ENCODE measurements at places on chromosomes 11 and 22.

DNA sequence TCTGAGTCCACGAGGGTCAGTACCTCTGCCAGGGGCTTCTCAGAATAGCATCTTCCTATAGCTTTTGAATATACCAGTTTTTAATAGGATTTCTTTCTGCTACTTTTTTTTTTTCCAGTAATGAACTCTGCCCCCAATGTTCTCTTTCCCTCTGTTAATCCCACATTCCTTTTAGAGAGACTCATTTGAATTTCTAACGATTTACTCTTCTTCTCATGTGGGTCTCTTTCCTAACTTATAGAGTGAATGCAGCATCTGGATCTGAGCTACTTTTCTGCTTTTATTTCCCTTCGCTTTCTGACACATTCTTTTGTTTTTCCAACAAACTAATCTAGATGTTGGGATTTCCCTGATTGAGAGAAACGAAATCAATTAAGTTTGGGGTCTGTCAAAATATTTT lies 71.4 kb downstream of the INSC start:
- DNase-seq = no peak

DNA sequence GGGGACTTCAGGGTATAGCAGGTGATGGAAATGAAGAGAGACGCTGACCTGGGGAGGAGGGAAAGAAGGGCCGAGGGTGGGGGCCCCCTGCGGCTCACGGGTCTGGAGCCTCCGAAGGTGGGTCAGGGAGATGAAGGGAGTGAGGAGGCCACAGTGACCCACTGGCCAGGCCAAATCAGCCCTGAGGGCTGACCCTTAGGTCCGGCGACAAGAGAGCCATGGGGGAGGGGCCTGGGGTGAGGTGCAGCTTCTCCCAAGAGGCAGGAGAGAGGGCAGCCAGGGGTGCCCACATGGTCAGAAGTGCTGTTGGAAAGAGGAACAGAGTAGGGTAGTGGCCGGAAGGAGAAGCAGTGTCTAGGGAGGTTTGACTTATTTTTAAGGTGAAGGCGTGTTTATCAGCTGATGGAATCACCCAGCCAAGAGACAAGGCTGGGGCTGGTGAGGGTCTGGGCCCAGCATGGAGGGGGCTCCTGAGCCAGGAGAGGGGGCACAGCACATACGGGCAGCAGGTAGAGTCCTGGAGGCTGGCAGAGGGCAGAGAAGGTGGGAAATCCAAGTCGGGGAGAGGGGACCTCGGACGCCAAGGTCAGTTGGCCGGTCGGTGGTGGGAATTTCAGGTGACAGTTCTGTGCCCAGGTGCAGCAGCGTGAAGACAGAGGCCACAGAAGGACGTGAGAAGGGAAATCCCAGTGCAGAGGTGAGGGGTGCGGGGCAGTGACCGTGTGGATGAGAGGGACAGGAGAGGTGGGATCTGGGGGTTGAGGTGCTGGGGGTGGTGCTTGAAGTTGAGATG lies 49.0 kb downstream of the LINC01488 start:
- no peak for DNase-seq

DNA sequence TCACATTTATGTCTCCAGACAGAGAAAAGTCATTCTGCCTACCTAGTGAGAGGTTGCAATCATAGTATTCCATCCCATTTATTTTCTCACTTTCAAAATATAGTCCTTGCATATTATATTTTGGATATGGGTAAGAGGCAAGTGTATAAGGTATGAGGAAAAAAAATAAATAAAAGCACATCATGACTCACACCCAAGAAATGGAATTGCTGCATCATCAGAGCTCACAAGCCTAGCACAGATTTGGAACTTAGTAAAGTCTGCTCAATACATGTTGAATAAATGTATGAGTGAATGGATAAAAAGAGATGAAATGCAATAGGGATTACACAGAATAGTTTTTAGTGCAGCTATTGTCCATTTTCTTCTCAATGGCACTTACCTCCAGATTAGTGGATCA lies 2.5 kb upstream of the OR51G1 start:
- no peak for DNase-seq

- no peak for DNase-seq
Observed at GRCh38 chr11:94129512-94130297, 1.1 kb downstream of the PANX1 start.

GRCh38 chr11:66361502-66361941 lies 10.0 kb downstream of the SLC29A2 start:
- DNase-seq = no peak

DNA sequence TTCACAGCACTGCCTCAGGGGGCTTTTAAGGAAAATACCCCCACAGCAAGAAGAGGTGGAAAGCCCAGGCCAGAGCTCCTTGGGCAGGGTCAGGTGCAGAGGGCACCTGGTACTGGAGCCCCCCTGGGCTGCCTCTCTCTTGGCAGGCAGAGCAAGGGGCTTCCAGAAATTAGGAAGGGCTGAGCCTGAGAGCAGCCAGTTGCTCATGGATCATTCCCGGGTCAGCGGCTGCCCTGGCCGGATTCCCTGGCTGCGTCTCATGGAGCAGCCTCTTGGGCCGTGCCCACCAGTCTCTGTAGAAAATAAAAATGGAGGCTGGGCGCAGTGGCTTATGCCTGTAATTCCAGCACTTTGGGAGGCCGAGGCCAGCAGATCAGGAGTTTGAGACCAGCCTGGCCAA lies 10.3 kb upstream of the OMP start:
- DNase-seq = no peak

GRCh38 chr11:86043765-86044503 lies 24.9 kb downstream of the PICALM start:
- DNase-seq = no peak

DNA sequence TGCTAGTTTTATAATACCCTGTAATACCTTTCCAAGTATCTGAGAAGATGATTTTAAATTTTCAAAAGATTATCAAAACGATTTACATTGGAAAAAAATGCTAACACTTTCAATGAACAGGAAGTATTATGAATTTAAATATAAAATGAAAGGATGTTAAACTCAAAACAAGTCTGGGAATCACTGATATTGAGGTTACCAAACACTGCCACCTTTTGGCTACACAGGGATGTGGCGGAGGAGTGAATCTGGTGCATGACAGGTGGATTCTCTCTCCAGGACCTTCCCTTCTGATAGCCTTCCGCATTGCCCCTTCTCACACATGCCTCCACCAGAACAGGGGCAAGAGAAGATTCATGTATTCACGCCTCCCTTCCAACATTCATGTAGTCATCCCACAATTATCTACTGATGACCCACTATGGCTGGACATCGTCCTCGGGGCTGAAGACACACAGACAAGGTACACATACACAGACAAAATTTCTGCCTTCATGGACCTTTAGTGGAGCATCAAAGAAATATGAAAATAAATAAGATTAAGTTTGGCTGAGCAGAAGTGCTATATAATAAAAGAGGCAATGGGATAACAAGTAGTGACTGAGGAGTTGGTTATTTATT lies 34.7 kb downstream of the ATG16L2 start:
- DNase-seq = peak; percentile 14

- DNase-seq = no peak
Observed at GRCh38 chr11:83813296-83813695, 527.1 kb upstream of the CCDC90B start.

GRCh38 chr11:64890522-64890939 lies 12.1 kb upstream of the EHD1 start:
- DNase-seq = no peak

GRCh38 chr11:129533395-129533794 lies 157.7 kb downstream of the BARX2 start:
- DNase-seq = no peak

DNA sequence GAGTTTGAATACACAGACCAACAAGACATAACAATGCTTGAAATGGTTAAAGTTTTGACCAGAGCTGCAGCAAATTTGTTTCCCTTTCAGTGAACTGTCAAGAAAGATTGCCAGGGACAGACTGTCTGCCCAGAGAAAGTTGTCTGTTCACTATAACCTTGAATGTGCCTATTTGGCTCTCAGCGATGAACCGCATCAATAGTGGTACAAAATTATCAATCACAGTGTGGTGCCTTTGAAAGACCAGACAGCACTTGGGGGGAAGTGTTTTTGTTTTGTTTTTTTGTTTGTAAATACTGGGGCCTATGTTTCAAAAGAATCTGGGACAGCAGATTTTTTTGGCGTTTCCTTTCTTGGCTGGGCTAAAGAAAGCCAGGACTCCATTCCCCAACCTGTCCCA lies 123.1 kb downstream of the CD44 start:
- no peak for DNase-seq

DNA sequence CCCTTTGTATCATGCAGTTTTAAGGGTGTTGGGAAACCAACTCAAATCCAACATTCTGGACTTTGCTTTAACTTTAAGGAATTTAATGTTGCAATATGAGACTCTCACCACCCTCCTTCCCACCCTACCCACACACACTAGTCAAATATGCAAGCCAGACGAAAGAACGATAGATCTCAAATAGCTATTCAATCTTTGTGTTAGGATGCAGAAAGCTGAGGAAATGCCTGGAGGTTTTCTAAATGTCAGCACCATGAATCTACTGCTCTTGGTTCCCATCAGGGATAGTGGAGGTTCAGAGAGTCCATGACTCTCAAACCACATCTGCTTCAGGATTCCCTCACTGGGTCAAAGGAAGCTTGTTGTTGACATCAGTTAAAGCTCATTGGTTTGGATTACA lies 33.7 kb downstream of the EXPH5 start:
- DNase-seq = no peak

DNA sequence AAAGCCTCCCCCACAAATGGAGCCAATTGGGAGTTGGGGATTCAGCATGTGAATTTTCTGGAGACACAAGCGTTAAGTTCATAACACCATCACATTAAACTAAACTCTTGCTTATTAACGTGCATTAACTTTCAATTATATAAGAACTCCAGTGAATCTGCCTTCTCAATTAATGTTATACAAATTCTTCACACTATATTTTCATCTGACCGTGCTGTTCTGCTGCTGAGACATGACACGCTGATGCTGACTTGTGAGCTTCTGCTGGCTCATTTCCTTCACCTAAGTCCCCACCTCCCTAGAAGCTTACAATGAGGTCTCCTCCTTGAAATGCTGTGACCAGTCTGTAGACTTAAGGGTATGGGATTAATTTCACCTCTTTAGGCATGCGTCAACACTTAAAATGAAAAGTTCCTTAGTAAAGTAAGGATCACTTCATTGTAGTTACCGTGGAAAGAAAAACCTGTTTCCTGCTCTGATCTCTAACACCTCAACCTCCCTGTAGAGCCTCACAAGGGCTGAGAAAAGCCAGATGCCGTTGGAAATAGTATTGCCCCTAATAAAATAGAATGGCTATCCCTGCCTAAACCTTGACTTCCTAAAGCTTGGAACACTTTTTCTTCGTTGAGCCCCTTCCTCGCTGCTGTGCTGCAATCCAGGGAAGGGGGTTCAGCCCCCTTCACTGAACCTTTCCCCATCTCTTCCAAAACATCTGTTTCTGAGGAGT lies 2.2 kb downstream of the HBG2 start:
- DNase-seq = no peak

DNA sequence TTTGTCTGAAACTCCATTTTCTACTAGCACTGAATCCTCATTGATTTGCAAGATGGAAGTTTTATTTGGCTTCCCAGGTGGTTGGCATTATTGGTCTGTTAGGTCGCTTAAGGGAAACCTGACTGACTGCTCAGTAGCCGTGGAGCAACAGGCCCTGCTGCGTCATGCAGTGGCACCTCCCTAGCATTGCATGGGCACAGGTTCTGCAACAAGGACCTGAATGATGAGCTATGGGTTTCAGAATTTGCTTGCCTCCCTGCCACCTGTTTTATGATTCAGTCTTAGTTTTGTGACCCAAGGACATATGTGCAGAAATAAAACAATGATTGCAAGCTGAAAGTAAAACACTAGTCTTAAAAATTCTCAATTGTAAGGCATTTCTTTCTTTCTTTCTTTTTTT lies 128.5 kb downstream of the SLC1A2 start:
- no peak for DNase-seq

DNA sequence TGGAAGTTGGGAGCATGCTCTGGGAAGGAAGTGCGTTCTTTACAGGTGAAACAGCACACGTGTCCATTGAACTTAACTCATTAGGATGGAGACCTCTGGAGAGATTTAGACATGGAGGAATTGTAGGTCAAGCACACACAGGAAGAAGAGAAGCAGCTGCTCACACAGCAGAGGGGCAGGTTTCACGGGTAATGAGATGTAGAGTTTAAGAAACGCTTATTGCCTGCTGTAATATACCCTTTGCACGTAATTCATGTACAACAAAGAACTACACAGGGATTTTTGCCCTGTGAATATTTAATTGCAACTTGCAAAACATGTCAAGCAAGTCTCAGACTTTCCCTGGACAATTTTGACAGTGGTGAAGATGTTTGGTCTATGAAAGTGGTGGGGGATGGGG lies 508.0 kb downstream of the OPCML start:
- no peak for DNase-seq

DNA sequence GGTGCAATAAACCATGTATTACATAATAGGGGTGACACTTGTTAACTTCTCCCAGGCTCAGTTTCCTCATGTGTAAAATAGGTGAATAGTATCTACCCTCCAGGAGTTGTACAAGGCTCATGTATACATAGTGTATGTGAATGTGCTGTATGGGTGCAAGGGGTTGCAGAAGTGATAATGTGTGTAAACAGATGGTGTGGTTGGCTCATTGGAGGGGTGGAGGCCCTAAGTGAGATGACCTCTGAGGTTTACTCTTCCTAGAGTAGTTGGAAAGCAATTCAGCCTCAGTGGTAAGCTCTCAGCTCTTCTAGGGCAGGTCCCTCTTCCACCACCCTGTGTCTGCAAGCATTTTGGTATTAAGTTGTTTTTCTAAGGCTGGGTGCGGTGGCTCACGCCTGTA lies 102.4 kb downstream of the PTPRJ start:
- no peak for DNase-seq

DNA sequence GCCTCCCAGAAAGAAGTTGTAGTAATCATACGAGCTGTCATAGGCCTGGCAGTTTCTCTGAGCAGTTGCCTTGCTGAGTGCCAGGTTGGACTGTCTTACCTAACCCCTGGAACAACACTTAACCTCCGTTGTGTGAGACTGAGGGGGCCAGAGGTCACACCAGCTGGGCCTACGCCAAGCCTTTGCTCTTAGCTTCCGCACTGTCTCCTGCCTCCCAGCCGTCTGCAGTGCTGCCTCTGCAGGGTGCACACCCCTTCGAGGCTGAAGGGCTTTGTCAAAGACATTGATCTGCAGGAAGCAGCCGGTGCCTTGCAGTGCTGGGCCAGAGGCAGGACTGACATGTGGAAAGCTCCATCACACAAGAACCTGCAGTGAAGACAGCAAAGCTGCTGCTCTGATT lies 16.7 kb downstream of the TAB1 start:
- DNase-seq = no peak

DNA sequence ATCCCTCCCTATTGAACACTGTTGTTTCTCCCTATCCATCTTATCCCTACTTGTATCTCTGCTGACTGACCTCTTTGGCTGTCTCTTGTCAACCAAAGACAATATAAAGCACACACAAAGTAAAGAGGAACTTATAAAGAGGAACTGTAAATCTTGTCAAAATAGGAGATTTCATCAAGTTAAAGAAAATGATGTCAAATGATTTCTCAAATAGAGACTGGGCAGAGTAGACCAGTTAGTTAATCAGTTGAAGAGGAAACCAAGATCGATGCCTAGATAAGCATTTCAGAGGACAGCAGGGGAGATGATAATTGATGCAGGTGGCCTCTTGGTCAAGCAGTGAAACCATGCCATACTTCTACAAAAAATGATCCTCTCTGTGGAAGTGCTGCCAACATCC lies 22.7 kb downstream of the KCNQ1OT1 start:
- no peak for DNase-seq
